ENCODE measurements at places on chromosomes 4 and X.

DNA sequence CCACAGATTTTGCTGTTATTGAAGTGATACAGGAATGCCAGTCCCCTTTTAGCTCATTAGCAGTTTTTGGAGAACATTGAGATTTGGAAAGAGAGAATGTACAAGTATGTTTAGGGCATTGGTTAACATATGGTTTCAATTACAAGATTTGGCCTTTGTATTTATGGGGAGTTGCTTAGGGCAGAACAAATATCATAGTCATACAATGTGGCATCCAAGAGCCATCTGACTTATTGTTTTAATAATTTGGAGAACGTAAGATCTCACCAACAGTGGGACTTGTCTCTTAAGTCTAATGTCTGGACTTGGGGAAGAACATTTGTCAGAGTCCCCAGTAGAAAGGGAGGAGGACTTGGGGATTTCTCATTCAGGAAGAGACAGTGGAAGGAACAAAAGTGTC lies 166.1 kb downstream of the STK32B start:
- peak; percentile 71 for DNase-seq

GRCh38 chr4:86825511-86825910 lies 23.7 kb downstream of the SLC10A6 start:
- no peak for DNase-seq

GRCh38 chr4:95410387-95410977 lies 138.3 kb downstream of the UNC5C start:
- DNase-seq = no peak

GRCh38 chrX:104166735-104167436 lies 633 bp downstream of the FAM199X start:
- DNase-seq = no peak

DNA sequence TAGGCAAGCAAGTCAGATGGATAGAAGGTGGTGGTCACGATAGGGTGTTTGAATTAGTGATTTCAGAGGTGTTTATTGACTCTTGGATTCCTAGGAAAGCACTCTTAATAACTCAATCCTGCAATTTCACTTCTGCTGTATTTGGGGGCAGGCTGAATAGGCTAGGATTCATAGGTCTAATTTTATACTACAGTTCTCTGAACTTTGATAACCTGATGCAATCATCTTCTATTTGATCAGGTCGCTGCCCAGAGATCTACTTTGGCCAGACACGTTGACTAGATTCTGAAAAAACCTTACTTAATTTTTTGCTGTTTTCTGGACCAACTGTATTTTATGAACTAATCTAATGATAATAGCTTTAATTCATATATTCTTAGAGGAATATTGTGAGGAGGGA lies 26.4 kb downstream of the XK start:
- DNase-seq = no peak

- no peak for DNase-seq
Measured at GRCh38 chr4:126956184-126956897, 676.4 kb upstream of the INTU start.

DNA sequence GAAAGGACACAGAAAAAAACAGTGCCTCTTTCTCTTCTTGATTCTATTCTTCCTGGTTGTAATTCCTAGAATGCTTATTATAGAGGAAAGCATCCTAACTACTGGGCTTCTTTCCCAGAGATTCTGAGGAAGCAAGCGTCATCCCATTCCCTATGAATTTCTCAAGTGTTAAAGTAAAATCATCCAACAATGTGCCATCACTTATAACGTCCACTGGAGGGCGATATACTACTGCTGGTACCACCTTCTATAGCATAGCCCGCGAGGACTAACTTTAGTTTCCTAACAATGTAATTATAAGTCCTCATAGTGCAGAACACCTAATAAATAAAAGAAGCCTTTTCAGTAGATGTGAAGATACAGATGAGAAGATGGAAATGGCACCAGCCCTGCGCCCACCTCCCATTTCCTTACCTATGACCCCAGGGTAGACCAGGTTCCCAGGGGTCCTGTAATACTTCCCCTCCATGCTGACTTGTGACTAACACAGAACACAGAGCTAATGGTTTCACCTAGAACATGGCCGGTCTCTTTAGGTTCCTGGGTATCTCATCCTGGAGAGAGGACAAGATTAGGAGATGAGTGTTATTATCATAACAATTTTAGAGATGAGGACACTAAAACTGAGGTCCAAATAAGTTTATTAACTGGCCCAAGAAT lies 4.2 kb downstream of the CENPVL3 start:
- DNase-seq = peak; percentile 45

DNA sequence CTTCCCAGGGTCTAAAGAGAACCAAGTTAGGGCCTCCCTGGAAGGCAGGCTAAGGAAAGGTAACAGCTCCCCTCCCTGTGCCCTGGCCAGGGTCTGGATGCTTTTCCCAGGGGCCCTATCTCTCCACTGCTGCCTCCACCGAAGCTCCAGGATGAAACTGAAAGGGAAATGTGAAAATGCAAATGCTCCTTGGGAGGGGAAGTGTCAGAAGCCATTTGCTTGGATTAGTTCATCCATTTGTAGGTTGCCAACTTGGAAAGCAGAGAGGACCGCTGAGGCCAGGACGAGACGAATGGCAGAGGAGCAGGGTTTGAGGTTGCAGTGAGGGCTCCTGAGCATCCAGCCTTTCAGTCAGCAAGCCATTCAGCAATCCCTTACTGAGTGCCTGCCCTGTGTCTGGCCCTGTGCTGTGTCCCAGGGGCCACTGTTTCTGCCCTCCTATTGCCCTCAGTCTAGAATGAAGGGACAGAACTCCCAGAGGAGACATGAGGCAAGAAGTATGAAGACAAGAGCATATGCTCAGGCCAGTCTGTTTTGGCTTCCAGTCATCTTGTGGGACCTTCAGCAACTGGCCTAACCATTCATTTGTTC lies 45.9 kb upstream of the PGRMC1 start:
- no peak for DNase-seq

DNA sequence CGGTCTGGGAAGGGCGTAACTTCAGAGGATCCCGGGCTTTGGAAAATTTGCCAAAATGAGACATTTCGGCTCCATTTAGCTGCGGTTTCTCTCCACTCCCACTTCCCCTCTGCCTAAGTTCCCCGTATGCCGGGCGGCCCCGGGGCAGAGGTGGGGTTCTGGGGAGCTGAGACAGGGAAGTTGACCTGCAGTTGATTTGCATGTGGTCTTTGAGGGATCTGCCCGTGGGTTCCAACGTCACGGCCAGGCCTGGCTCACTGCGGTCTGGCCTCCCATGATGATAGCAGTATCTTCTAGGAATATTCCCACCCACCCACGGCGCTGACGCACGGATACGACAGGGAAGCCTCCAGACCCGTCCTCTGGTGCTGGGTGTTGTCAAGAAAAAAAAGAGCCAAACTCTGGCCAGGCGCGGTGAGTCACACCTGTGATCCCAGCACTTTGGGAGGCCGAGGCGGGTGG lies 27.3 kb upstream of the CRLF2 start:
- no peak for DNase-seq

DNA sequence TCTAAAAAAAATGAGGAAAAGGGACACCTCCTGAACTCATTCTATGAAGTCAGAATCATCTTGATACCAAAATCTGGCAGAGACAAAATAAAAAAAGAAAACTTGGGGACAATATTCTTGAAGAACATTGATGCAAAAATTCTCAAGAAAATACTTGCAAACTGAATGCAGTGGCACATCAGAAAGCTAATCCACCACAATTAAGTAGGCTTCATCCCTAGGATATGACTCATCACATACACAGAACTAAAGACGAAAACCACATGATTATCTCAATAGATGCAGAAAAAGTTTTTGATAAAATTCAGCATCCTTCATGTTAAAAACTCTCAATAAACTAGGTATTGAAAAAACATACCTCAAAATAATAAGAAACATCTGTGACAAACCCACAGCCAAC lies 98.3 kb downstream of the FAM47B start:
- DNase-seq = peak; percentile 18
